ENCODE measurements at places on chromosomes 7 and 10. TPM values are rescaled to one million over a fixed set of nuclear protein-coding genes. Genes with fewer than 3 reads are reported as not detected.

CCL24 gene
- not detected for total RNA-seq

DUSP5 gene
- 126 TPM for total RNA-seq

EBLN1 gene
- not detected for total RNA-seq

UCMA gene
- not detected for total RNA-seq

NPFFR1 gene
- 0.02 TPM for total RNA-seq

EN2 gene
- 0.90 TPM for total RNA-seq

CADPS2 gene
- 0.03 TPM for total RNA-seq

KIF11 gene
- 44.4 TPM for total RNA-seq

MTERF1 gene
- 12.0 TPM for total RNA-seq

ICA1 gene
- total RNA-seq = 0.66 TPM

HOXA1 gene
- total RNA-seq = 3.6 TPM

TBL2 gene
- 52.4 TPM for total RNA-seq

DLD gene
- total RNA-seq = 83.2 TPM

MRM2 gene
- total RNA-seq = 56.5 TPM

ALOX5 gene
- total RNA-seq = 0.40 TPM

FFAR4 gene
- 0.13 TPM for total RNA-seq

PHKG1 gene
- 0.49 TPM for total RNA-seq

RAPGEF5 gene
- 0.18 TPM for total RNA-seq

FAM221A gene
- total RNA-seq = 0.34 TPM

MYO3A gene
- total RNA-seq = not detected

GRID2IP gene
- total RNA-seq = not detected

IQCE gene
- total RNA-seq = 12.2 TPM

ACTL6B gene
- not detected for total RNA-seq

CAMK1D gene
- 9.4 TPM for total RNA-seq

FAM24B gene
- 12.1 TPM for total RNA-seq

HABP2 gene
- 0.14 TPM for total RNA-seq

BCL7B gene
- 64.3 TPM for total RNA-seq

ACBD7 gene
- 1.2 TPM for total RNA-seq

MSS51 gene
- total RNA-seq = 0.48 TPM

CCDC146 gene
- 0.60 TPM for total RNA-seq

VTI1A gene
- 15.3 TPM for total RNA-seq

ASB4 gene
- total RNA-seq = 0.19 TPM

GRM8 gene
- total RNA-seq = not detected

EIF4EBP2 gene
- total RNA-seq = 17.3 TPM

CNNM1 gene
- total RNA-seq = 34.0 TPM

STK32C gene
- 41.8 TPM for total RNA-seq

PON1 gene
- 0.79 TPM for total RNA-seq

CELF2 gene
- 0.07 TPM for total RNA-seq

RPA3 gene
- total RNA-seq = 73.6 TPM

LAMB1 gene
- total RNA-seq = 118 TPM

SPDYE5 gene
- not detected for total RNA-seq

CRCP gene
- total RNA-seq = 26.4 TPM

Data from A549 treated with dexamethasone at 1 μM for 4 hours (cell line).